ENCODE measurements at places on chromosomes 3 and 15.

DNA sequence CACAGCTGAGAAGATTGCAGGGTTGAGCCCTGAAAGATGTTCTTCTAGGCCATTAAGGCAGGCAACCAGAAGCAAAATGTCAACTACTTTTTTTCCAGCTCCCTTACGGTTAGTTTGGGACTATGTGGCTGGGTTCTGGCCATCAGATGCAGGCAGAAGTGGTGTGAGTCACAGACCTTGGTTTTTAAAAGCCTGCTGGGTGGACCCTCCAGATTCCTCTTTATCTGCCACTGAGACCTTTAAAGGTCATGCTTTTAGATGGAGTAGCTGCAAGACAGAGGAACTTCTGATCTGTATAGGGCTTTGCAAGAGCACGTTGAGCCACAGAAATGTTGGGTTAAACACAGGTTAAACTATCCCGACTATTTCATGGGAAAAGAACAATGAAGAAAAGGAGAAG lies 102.9 kb downstream of the CHST2 start:
- no peak for DNase-seq

- no peak for DNase-seq
These were observed 330.2 kb downstream of the TIGIT start for GRCh38 chr3:114624047-114624445.

- no peak for DNase-seq
These were observed 18.6 kb downstream of the ZIC1 start for GRCh38 chr3:147427746-147428145.

DNA sequence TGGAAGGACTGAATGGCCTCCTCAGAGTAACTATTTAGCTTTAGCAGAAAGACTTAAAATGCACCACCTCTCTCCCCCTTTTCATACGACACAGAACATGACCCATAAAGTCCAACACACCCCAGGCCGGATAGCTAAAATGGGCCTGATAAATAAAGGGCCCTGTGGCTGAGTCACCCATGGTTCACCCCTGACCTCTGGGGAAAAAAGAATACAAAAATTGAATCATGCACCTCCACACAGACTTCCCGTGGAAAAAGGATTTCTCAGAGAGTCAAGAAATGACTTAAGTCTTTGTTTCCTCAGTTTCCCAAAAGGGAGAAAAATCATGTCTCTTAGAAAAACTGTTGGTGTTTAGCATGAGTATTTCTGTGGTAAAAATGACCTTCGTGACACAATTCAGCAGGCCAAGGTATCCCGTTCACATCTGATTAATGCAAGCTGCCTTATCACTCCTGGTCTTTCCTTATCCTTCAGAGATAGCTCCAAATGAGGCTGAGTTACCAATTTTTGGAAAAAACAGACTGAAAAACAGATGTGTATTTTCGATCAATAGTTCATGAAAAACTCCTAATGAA lies 34.0 kb upstream of the ARHGEF3 start:
- no peak for DNase-seq

- no peak for DNase-seq
These were observed 4.4 kb downstream of the PCOLCE2 start for GRCh38 chr3:142884531-142884930.

DNA sequence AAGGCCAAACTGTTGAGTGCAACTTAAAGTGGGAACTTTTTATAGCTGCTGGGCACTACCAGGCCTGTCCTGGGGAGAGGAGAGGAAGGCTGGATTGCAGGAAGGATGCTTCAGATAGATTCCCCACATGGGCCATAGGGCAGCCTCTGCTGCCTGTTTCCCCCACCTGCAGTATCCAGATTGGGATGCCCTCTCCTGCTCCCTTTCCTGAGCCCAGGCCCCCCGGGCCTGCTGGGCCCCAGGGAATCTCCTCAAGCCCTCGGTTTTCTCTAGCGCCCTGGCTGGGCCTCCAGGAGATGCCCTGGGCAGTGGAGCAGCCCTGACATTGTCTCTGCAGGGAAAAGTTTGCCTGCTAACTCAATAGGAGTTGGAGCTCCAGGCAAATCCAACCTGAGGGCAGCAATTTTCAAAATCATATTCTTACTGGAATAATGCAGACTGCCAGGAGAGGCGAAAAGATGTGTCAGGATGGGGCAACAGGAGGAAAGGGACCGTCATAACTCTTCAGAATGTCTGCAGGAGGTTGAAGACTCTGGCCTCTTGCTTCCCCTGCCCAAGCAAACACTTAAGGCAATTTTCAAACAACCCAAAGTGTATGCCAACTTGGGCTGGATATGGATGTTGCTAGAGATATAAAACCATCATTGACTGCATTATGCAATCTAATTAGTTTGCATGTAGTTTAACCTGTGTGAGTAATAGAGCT lies 4.4 kb downstream of the NR2F2 start:
- DNase-seq: no peak

DNA sequence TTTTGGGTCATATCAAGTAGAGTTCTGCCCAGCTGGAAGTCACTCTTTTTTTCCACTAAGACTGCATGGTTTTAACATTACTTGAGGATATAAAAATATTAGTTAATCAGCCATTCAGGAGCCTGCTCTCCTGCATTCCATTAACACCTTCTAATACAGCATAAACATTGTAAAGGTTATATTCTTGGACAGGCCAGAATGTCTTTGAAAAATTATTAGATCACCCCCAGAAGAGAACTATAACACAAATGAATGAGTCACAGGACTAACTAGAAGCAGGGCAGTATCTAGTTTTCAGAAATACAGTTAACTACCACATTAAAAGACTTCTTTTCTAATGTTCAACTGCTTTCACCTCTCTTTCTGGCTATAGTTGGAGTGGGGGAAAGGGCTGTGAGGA lies 80.9 kb downstream of the THBS1 start:
- DNase-seq: no peak

DNA sequence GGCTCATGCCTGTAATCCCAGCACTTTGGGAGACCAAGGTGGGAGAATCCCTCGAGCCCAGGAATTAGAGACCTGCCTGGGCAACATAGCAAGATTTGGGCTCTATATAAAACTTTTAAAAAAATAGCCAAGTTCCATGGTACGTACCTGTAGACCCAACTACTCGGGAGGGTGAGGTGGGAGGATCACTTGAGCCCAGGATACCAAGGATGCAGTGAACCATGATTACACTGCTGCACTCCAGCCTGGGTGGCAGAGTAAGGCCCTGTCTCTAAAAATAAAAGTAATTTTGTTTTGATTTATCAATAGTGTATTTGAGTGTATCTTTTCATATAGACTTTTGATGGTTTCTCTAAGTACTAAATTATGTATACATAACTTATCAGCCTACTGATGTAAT lies 63.1 kb downstream of the LSM3 start:
- no peak for DNase-seq

DNA sequence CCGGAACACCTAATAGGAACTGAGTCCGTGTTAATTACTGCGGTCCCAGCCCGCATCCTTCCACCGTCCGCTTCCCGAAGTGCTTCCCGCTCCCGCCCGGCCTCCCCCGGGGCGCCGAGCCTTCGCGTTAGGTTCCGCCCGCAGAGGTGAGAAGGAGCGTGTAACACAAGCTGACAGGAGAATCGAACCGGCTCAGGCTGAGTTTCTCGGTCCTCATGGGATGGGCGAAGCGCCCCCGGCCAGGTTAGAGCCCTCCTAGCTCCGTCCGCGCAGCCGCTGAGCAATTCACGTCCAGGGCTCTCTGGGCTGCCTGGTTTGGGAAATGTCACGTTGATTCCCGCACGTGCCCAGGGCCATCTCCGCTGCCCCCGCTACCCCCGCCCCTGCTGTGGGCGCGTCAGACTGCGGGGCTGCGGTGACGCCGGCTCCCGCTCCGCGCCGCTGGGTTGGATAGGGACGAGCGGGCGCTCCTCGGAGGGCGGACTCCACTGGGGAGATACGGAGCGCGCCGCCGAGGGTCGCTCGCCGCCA lies 954 bp downstream of the CLDN11 start:
- no peak for DNase-seq

GRCh38 chr3:156211583-156211982 lies 91.2 kb downstream of the KCNAB1 start:
- no peak for DNase-seq

DNA sequence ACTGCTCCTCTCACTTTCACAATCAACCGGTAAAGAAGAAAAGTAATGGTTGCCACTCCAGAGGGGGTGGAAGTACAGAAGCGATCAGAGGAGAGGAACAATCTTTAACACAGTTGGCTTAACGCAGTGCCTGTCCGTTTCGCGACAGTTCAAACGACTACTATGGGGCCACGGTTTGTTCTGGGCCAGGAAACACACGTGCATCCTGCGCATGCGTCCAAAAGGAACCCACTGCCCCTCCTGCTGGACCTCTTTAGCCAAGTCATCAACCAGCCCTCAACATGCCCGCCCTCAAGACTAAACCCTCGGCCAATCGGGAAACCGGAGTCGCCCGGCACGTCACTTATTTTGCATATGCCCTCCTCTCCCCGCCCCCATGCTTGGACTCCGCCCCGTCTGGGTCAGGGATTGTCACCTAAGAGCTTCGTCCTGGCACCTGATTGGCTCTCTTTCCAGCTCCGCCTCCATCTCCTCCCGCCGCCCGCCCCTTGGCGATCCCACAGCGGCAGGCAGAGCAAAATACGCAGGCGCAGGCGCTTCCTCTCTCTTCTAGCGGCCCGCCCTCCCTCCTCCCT lies 345 bp upstream of the CDV3 start:
- no peak for DNase-seq

DNA sequence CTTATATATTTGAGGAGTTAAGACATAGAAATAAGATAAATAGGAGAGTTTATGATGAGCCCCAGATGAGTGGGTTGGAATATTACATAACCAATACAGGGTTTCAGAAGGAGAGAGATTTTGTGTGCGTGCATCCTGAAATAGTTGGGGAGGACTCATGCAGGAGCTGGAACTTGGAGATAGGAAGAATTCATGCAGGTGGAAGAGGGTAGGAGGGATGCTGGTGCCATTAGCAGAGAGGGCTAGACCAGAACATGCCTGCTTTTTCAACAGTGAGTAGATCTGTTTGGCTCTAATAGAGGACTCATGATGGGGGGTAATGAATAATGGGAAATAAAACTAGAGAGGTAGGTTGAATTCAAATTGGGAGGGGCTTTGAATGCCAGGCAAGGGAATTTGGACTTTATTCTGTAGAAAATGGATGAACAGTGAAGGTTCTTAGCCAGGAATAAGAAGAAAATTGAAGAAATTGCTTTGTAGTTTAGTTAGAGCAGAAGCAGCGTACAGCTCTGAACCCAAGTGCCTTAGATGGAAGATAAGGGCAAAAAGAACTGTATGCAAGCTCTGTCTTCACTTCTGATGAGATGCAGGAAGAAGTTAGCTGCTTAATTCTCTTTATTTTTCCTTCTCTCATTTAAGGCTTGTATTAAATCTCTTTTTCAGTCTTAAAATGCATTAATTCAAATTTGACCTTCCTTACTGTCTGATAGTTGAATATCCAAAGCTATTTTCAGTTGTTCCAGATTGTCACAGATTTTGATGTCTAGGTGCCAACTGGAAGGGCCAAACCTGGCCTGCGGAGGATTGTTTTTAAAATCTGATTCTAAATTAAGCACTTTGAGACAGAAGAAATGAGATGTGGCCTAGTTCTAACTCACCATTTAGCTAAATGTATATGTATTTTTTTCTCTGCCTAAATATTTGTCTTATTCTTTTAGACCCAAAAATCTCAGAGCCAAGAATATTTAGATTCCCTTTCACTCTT lies 86.3 kb downstream of the PPM1L start:
- no peak for DNase-seq

GRCh38 chr3:187902936-187903335 lies 157.7 kb upstream of the BCL6 start:
- no peak for DNase-seq

DNA sequence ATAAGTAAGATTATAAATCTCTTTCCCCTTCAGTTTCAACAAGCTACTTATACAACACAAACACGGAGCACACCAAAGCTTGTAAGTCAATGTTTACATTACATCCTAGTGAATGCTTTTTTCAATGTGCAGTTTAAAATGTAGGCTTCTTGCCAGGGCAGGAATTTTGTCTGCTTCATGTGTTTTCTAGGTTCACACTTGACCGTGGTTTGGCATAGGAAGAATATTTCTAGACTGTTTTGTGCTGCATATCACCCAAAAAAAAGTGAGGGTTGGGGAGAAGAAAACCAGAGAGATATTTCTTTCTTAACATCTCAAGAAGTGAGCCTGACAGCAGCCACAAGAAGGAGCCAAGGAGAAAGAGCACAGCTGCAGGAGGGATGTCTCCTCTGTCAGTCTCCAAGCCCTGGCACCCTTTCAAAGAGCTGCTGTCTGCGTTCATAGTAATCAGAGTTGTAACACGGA lies 255.8 kb downstream of the MEIS2 start:
- DNase-seq: no peak

GRCh38 chr3:71710906-71711494 lies 14.2 kb downstream of the EIF4E3 start:
- DNase-seq: no peak
